ENCODE measurements at places on chromosomes 4 and X.

DNA sequence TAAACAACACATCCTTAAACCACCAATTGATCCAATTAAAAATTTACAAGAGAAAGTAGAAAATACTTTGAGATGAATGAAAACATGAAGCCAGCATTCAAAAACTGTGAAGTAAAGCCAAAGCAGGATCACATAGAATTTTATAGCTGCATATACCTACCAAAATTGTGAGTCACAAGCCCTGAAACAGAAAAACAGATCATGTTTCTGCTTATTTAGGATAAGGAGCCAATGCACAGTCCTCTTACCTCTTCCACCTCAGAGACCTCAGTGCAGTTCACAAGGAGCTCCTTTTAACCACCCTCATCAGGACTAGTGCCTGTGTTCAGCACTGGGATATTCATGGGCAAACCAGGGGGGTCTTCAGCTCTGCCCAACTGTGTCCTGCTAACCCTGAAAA, 386.7 kb downstream of the TECRL start:
- DNase-seq, result no peak

DNA sequence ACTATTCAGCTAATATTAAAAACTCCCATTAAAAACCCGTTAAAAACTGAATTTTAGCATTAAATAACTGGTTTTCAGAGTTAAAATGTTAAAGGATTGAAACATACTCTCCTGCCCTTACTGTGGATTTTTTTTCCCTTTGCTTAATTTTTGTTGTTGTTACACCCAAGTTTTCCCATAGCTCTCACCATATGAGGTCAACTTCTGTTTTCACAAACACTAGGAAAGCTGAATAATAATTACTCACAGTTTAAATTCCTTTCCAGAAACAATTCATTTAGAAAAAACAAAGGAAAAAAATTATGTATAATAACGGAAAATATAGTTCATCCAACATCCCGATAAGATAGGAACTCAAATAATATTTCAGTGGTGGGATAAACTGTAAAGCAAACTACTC, 129.0 kb downstream of the PPP3CA start:
- no peak for DNase-seq

- DNase-seq, result no peak
These were observed 4.0 kb downstream of the NUDT10 start for GRCh38 chrX:51336584-51336983.

- DNase-seq, result no peak
These were observed 35.2 kb upstream of the WDR17 start for GRCh38 chr4:176030391-176030790.

- no peak for DNase-seq
These were observed 45.1 kb downstream of the RHOH start for GRCh38 chr4:40241941-40242340.

- no peak for DNase-seq
These were observed 25.9 kb upstream of the CPLX1 start for GRCh38 chr4:851701-852430.

- no peak for DNase-seq
These were observed 445 bp downstream of the AP1S2 start for GRCh38 chrX:15854080-15854655.

DNA sequence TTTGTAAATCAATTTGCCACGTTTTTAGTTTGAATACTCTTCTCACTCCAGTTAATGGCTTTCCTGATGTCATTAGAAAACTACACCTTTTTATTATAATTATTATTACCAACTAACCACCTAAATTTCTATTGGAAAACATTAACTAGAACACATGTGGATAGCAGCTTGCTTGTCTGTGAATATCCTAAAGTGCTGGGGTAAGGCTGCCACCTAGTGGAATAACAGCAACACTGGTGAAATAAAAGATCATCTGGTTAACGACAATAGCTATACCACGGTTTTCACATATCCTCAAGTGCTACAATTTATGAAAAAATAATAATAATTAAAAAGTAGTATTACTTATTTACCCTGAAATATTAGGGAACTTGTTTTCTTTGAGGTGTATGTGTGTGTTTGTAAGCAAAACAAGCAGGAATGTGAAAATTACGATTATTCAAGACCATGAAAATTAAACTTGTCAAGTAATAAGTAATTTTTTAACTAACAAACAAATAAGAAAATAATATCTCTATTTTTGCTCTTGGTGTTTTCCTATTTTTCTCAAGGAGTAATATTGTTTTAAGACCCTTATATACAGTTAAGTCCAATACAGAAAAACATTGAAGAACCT, 130.1 kb upstream of the TECRL start:
- DNase-seq, result peak; percentile 57

GRCh38 chr4:182549356-182549755, 306.2 kb downstream of the TENM3 start:
- no peak for DNase-seq

Measured in astrocyte of the cerebellum (primary cell).